ENCODE measurements at places on chromosomes 12 and 14. TPM values are rescaled to one million over a fixed set of nuclear protein-coding genes. Genes with fewer than 3 reads are reported as not detected.

Gene GNS
- total RNA-seq = 149 TPM

Gene SLC6A13
- total RNA-seq = 1.1 TPM

Gene RSRC2
- 50.2 TPM for total RNA-seq

Gene CISTR
- total RNA-seq = not detected

Gene SDR9C7
- total RNA-seq = not detected

Gene NDRG2
- 50.6 TPM for total RNA-seq

Gene CIT
- 22.1 TPM for total RNA-seq

Gene RAN
- 210 TPM for total RNA-seq

Gene TSPAN19
- 13.7 TPM for total RNA-seq

Gene P2RX7
- total RNA-seq = 17.1 TPM

Gene TRHDE
- 7.5 TPM for total RNA-seq

Gene BATF
- 7.4 TPM for total RNA-seq

Gene SMCO3
- total RNA-seq = 1.3 TPM

Gene AGAP2
- 4.8 TPM for total RNA-seq

Gene AICDA
- 0.58 TPM for total RNA-seq

Gene MUCL1
- not detected for total RNA-seq

Gene EID3
- 16.6 TPM for total RNA-seq

Gene SIX6
- total RNA-seq = not detected

Gene TRPV4
- 2.1 TPM for total RNA-seq

Gene ACVRL1
- total RNA-seq = 186 TPM

Gene FOXG1
- 0.06 TPM for total RNA-seq

Gene SLCO1B1
- total RNA-seq = not detected

Gene SERPINA10
- not detected for total RNA-seq

Gene MYH6
- not detected for total RNA-seq

Gene MED13L
- total RNA-seq = 329 TPM

Gene KRT75
- total RNA-seq = not detected

Gene MMAB
- total RNA-seq = 86.4 TPM

Gene COX8C
- total RNA-seq = not detected

Data from lung (tissue), 17 donors.